ENCODE measurements at places on chromosomes 4 and X.

DNA sequence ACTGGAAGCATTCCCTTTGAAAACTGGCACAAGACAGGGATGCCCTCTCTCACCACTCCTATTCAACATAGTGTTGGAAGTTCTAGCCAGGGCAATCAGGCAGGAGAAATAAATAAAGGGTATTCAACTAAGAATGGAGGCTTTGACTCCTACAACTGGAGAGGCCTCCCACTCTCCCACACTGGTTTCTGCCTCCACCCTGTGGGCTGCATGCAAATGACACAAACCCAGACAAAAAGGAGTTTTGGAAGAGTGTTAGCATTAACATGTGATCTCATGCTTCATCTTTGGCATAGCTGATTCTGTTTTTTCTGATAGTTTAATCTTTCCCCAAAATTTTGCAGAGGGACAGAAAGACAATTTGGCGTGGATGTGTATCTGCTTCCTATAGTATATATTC is 80.8 kb upstream of the IQCM start:
- DNase-seq, result no peak

DNA sequence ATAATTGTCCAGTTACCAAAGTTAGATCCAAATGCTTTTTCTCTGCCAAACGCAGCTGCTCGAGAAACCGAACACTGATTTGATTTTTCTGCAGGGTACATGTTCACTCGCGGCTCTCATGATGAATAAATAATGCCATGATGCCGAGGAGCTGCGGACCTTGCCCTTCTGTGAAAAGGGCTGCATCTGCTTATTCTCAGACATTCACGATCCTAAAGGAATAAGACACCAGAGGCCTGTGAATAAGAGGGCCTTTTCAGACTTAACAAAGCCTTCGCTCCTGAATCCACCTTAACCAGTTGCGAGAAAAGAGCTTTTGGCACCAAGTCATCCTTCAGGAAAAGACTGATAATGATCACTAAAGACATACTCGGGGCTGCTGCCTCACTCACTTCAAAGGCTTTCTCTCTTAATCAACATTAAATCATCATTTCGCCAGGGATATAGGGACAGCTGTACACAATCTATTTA is 147.5 kb downstream of the FBXO8 start:
- DNase-seq, result no peak

DNA sequence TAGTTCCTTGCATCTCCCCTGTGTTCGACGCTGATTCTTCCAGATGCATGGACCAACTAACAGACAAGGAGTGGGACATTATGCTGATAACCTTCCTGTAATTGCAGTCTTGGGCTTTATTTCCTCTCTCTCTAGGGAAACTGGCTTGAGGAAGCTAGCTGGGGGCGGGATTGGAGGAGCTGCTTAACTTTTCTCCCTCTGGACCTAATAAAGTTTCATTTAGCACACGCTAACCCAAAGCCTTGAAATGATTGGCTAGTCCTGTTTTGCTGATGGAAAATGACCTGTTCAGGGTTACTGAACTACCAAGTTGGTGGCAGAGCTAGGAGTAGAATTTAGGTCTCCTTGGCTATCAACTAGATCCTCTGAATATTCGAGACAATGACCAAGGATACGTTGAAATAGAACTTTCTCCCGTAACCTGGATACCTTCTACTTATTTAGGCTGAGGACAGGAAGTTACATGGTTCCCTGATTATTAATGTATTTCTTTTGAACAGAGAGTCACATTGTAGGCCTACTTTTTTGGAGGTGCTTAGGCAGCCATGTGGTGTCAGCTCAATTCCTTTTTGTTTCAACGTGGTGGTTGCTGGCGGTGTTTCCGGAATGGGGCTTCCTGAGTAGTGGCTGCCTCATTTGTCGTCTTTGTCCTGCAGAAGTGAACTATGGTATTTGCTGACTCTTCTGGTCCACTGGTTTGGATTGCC is 2.0 kb downstream of the PGK1 start:
- DNase-seq, result no peak

DNA sequence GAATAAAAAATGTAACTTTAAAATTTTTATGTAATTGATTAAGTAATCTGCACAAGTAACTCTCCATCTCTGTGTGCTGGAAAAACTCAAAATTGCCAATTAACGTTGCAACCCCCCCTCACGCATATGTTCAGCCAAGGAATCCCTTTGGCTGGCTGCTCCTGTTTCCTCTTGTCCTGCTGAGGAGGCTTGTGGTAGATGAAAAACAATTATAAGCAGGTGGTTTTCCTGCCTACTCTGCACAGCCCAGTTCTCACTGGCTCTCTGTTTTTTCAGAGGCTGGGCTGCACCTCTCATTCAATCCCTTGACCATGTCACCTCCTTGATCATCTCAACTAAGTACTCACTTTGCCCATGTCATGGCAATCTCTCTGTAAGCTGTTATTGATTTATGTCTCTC is 1068.4 kb downstream of the ARAP2 start:
- no peak for DNase-seq

Data from GM20000 (cell line).